HT1080 (cell line): ENCODE measurements at places on chromosomes 5 and 9.

- DNase-seq: no peak
Measured at GRCh38 chr5:163586531-163586956, 81.1 kb downstream of the MAT2B start.

DNA sequence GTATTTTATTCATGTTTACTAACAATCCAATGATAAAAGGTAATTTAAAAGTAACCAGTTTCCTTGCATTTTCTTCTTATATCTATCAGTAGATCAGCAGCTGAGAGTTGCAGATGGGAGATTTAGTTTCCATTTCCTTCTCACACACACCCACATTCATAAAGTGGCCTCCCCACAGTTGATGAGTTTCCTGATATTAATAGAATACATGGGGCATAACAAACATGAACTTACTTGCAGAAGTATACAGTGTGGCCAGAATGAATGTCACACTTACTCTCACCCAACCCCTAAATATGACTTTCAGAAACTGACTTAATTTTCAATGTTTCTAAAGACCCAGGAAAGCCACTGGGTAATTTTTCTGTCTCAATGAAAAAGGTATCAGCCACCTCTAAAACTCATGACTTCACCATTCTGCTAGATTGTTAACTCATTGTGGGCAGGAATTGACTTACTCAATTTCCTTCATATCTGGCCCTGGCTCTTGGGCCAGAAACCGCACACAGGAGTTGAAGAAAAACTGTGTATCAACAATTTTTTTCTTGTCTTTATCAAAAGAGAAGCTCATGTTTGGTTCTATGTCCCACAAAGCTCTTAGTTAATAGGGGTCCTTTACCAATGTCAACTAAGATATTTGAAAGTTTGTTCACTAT lies 63.5 kb upstream of the OSMR start:
- no peak for DNase-seq

DNA sequence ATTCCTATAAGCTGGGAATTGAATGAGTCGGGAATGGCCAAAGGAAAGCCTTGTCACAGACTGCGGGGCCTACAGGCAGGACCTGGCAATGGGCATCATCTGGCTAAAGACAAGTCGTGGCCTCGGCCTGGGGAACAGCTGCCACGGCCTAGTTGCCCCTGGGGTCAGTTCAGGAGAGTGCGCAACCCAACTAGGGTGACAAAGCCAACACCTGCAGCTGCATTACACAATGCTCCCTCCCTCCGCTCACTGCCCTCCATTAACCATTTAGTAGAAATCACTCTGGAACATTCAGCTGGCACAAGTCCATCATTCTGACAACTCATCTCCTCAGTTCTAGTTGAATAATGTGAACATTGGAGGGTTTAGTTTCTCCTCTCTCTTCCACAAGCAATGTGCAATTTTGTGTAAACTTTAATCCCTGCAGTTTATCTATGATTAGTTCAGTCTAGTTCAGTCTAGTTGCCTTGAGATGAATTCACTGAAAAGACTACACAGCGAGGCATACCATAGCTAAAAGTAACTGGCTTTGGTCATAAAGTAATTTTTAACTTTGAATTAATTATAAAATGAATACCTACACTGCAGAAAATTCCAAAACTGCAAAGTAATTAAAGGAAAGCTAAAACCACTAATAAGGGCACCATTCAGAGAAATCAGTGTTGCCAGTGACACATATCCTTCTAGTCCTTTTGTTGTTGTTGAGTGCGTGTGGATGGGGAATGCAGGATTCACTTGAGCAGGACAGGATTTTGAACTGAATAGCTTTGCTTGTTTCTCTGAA lies 5.1 kb downstream of the GLDC start:
- DNase-seq: no peak

DNA sequence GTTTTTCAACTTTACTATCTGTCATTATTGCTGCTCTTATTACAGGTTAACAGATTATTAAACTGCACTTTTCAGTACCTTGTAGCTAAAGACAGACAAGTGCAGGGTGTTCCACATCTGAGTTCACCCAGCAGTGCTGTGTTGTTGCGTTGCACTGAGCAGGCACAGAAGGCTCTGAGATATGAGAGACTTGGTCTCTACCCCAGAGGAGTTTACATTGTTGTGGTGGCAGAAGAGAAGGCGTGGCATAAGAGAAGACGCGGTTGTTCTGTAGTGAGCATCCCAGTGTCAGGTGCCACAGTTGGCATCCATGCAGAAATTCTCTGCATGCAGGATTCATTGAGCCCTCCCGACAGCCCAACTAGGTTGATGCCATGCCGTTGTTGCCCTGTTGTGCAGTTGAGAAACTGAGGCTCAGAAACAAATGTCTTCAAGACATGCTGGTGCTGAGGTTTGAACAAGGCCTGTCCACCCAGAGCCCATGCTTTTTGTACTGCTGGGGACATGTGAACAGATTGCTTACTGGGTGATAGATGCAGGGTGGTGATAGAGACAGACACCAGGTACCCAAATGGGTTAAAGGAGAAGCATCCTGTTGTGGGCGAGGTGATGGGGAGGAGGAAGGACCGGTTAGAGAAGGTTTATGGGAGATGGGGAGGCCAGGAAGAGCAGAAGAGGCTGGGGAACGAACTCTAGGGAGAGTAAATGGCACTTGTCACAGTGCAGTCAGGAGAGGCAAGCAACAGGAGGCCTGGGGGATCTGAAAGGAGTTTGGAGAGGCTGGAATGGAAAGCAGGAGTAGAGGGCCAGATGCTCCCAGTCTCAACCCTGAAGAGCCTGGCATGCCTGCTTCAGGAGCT lies 8.2 kb downstream of the ABL1 start:
- DNase-seq: no peak

GRCh38 chr5:16412556-16412955 lies 53.0 kb downstream of the ZNF622 start:
- no peak for DNase-seq

DNA sequence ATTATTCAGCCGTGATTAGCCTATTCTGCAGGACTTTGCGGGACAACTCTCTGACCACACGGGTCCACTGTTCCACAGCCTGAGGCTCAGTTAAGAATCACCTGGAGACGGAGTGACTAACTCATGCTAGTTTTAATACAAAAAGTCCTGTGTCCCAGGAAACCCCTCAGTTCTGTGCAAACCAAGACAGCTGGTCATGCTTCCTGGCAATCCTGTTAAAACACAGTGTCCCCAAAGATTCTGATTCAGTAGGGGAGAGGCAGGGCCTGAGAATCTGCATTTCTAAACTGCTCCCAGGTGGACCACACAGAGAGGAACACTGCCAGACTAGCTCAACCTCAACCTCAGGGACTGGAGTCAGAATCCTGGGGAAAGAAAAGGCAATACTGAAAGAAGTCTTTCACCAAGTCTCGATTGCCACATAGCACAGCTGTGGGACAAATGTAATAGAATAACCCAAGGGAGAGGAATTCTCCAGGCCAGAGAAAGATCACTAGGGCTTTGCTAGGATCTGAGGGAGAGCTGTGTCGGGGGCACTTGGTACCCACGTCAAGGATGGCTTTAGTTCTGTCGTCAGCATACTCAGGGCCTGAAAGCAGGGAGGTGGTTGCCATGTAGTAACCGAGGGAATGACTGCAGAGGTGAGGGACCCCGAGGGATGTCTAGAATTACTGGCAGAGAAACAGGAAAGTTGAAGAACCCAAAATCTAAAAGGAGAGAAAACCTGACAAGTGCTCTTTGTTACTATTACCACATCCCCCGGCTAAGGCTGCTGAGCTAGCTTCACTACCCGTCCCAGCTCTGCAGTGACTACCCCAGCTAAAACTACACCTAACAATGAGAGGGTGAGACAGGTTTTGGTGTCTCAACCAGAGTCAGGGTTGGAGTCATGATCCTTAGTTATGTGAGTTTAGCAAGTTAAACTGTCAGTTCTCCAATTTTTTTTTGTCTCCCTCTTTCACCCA lies 8.6 kb downstream of the SUSD1 start:
- peak; percentile 63 for DNase-seq

- no peak for DNase-seq
Measured at GRCh38 chr5:140631036-140631417, 1.9 kb downstream of the CD14 start.

DNA sequence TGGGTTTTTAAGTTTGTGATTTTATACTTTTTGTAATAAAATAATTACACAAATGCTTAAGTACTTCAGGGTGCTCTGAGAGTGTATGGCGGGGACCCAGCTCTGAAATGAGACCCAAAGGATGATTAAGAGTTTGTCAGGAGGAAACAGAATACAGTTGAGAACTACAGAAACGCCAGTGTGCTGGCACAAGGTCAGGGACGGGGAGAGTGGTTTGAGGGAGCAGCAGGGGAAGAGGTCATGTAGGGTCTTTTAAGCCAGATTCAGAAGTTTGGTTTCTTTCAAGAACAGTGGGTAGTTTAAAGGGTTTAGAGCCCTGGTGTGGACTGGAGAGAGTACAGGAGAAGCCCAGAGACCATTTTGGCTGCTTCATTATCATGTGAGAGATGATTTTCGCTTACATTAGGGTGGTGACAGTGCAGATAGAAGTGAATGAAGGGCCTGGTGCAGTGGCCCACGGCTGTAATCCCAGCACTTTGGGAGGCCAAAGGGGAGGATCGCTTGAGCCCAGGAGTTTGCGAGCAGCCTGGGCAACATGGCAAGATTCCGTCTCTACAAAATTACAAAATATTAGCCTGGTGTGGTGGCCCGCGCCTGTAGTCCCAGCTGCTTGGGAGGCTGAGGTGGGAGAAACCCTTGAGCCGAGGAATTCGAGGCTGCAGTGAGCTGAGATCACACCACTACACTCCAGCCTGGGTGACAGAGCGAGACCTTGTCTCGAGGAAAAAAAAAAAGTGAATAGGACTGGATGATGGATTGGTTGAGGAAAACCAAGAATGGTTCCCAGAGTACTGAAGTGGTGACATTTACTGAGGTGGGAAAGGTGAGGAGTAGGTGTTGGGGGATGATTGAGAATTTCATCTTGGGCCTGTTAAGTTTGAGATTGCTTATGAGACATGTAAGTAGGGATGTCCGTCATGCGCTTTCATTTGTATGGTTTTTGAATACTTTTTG lies 1.4 kb upstream of the ETF1 start:
- DNase-seq: peak; percentile 36
